ENCODE measurements at places on chromosomes 12 and 14.

DNA sequence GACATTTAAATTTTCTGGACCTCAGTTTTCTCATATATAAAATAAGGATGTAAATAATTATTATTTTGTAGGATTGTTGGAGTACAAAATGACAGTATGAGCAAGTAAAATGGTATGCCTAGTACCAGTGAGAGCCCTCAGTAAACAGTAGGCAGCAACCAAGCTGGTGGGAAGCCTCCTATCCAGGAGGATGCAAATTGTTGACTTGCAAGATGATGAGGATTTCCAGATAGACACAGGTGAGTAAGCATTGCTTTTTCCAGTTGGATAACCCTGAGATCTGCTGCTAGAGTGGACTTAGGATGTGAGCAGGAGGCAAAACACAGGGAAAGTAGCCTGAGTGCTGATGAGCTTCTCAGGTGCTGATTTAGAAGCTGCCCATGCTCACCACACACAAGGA lies 28.2 kb upstream of the AMIGO2 start:
- DNase-seq = no peak

DNA sequence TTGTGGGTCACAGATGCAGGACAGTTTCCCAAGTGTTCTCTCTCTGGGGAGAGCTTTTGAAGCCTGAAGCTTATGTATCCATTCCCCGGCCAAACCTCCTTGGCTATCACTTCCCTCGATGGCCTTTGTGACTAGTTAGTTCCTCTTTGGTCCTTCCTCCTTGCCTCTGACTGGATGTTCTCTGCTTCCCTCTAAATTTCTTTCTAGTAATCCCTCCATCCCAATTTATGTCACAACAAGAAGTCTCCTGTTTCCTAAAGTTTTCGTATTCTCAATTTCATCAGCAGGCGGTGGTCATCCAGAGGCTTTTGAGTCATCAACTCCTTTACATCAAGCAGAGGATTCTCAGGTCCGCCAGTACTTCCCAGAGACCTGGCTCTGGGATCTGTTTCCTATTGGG lies 27.5 kb downstream of the A2ML1 start:
- no peak for DNase-seq

DNA sequence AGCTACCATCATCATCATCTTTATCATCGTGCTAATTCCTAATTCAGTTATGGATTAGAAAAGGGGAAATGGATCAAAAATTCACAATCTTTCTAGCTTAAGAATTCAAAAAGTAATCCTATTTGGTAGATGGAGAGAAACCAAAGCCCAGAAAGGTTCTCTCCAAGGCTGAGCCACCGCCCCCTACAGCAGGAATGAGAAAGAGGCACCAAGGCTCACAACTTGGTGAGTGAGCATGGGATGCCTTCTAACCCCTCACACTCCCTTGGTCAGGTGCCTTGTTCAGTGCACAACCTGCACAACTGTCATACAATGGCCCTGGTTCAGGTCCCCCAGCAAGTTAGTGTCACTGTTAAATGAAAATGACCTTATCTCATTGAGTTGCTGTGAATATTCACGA lies 171.5 kb downstream of the ANO2 start:
- no peak for DNase-seq

DNA sequence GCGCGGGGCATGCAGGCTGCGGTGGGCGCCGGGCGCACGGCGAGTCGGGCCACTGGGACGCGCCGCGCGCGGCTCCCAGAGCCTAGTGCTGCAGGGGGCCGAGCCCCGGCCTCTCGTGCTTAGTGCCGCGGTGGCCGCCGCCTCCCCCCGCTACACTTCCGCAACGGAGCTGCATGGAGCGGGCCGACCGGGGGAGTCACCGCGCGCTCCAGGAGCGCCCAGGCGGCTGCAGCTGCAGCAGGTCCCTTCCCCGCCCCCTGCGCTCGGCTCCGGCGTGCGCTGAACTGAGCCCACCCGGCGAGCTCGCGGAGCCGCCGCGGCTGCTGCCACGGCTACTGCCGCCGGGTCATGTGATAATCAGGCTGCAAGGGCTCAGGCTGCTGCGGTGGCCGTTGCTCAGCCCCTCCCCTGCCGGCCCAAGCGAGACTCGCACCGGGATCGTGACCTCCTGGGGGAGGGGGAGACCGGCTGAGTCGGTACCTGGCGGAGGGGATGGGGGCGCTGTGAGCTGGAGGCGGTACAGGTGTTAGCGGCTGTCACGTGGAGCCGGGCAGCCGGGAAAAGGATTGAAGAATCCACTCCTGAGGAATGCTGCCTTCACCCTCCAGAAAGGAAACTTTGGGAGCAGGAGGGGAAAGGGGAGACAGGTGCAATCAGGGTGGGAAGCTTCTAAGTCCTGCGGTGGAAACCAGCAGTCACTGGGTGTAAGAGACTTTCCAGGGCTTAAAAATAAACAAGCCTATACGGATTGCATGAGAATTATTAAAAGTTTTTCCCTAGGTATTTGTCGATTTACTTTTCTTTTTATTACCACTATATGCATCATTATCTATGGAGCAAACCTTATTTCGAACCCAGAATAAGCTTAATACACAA lies at the start of gene PPM1H:
PPM1H (minus strand) TSS at position 352 of the 876 bp plus-strand sequence. CDS start 414 bp downstream, outside the sequence.
- DNase-seq = peak; percentile 65

- DNase-seq = no peak
Observed at GRCh38 chr12:38666425-38666824, 239.0 kb downstream of the CPNE8 start.

DNA sequence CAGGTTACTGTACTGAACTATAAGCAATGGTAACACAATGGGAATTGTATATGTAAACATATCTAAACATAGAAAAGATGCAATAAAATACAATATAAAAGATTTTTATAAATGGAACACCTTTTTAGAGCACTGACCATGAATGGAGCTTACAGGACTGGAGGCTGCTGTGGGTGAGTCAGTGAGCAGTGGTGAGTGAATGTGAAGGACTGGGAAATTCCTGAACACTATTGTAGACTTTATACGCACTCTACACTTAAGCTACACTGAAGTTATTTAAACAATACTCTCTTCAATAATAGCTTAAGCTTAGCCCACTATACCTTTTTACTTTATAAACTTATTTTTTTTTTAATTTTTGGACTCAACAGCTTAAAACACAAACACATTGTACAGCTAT lies 313.5 kb downstream of the KCNC2 start:
- no peak for DNase-seq

GRCh38 chr12:6280672-6281071 lies 29.8 kb upstream of the PLEKHG6 start:
- DNase-seq = peak; percentile 57
